ENCODE measurements at places on chromosomes 11 and 22.

GRCh38 chr11:64357904-64358535 lies 942 bp upstream of the RPS6KA4 start:
- no peak for DNase-seq

DNA sequence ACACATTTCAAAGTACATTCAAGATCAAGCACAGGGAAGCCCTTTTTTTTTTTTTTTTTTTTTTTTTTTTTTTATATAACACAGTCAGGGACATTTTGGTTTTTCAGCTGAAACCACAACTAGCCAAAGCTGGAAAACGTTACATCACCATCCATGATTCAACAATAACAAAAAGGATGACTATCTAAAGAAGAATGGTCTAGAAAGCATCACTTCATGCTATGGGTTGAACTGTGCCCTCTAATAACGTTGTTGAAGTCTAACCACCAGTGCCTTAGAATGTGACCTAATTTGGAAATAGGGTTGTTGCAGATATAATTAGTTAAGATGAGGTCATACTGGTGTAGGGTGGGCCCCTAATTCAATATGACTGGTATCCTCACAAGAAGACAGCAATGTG lies 46.6 kb downstream of the MTMR2 start:
- no peak for DNase-seq

DNA sequence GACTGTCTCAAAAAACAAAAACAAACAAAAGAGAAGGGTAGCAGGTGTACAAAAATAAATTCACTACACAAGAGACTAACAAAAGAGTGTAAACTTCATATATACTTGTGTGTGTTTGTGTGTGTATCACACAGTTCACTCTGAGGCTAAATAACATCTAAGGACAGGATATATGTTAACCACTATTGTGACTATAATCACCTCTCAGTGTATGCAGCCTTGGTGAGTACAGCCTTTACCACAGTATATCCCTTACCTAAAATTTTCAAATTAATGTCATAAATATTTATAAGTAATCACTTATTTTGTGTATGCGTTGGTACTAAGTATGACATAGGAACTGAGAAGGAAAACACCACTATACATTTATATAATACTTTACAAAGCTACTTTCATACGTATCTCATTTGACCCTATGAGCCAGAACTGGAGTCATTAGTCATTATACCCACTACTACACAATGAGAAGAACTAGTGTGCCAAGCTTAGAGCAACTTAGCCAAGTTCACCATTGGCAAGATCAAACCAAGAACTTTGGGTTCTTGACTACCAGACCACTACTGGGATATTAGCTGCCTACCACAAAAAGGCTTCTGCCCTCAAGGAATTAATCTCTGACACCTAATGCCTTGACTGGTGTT lies 116.7 kb downstream of the SGSM3 start:
- no peak for DNase-seq

DNA sequence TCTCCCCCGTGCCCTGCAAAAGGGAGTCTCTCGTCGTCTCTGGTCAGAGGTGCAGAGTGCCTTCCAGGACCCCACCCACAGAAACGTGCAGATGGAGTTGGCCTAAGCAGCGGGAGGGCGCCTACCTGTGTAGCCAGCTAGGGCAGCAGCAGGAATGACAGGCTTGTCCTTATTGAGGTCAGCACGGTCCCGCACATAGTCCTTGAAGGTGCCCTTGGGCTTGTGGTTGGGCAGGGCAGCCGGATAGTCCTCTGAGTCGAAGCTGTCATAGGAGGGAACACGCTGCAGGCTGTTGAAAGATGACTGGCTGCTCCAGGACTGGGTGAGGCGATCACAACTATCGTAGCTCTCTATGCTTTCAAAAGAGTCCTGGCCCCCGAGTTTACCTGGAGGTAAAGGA lies 107.3 kb downstream of the ETS1 start:
- no peak for DNase-seq

GRCh38 chr11:26649884-26650283 lies 72.0 kb downstream of the SLC5A12 start:
- DNase-seq, result peak; percentile 56

DNA sequence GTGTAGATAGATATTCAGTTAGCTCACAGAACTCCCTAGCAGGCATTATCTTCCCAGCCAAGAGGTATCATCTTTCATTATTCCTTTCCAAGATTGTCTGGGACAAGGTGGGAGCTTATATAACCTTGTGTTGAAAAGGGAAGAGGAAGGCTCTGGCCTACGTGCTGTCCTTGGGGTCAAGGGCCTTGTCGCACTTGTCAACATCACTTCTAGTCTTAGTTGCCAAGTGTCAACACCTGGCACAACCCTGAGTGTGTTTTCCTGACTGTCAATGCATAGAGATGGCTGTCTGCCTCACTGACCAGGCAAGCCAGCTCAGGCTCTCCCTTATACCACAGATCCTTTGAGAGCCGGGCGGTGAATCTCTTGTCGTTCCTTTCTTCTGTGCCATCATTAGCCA lies 331.9 kb downstream of the CNTN5 start:
- no peak for DNase-seq

DNA sequence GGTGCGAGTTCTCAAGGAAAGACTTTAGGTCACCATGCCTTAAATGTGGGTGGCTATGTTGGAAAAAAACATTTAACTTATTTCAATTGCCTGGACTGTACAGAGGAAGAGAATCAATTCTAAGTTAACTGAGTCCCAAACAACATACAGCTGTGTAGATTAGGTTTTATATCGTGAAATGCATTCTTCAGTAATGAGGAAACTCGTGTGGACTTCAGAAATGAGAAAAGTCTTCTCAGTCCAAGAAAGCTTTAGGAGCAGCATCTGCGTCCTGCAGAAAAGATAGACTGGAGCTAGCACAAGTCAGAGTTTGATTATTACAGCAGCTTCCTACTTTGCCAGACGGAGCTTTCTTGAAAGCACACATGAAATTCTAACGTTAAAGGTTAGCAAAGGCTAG lies 673.0 kb downstream of the OPCML start:
- DNase-seq, result no peak

GRCh38 chr11:103929170-103929903 lies 107.1 kb upstream of the DDI1 start:
- no peak for DNase-seq

DNA sequence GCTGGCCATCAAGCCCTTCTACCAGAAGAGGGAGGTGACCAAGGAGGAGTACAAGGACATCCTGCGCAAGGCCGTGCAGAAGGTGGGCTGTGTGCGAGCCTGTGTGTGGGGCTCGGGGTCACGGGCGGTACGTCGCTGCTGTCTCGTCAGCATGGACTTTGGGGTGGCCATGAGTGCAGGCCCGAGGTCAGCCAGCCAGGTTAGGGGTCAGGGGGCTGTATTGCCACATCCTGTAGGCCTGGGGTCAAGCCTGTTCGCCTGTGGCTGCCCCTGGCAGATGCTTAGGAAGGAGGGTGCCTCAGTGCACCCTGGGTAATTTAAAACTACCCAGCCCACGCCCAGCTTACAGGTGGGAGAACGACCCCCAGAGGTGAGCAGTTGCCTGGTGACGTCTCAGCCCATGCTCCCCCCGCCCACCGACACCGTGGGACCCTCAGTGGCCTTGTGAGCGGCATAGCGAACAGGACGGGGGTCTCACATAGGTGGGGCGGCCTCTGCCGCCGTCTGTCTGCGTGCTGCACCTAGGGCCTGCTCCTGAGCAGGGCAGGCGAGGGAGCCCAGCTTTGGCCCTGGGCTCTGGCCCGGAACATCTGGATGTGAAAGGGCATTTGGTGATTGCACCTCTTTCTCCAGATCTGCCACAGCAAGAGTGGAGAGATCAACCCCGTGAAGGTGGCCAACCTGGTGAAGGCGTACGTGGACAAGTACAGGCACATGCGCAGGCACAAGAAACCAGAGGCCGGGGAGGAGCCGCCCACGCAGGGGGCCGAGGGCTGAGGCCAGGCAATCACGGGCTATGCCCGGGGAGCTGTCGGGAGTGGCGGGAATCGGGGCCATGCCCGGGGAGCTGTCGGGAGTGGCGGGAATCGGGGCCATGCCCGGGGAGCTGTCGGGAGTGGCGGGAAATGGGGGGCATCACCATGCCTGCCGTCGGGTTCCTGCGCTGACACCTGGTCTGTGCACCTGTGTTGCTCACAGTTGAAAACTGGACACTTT lies 4.5 kb downstream of the IRF7 start:
- DNase-seq, result no peak

GRCh38 chr11:24748261-24748660 lies 251.4 kb downstream of the LUZP2 start:
- peak; percentile 5 for DNase-seq

DNA sequence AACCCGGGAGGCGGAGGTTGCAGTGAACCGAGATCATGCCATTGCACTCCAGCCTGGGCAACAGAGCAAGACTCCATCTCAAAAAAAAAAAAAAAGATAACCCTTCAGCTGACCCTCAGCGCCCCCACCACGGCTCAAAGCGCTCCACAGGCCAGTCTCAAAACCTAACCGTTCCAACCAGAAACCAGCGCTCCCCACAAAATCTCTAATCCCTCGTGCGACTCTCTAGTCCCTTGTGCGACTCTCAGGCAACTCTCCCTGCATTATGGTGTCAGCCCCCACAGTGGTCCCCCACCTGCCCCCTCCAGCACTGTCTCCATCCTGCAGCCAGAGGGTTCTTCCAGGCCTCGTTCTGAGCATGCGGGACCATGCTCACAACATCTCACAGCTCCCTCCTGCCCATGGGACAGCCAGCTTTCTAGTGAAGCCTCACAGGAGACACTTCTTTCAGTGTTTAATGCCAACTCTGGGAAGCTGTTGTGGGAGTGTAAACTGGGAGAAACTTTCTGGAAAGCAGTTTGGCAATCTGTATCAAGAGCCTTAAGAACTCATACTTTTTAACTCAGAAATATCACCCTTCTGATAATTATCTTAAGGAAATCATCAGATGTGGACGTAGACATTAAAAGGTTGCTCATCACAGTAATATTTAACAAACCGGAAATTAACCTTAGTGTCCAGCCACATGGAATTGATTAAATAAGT lies 4.2 kb upstream of the RASGRP2 start:
- no peak for DNase-seq

- DNase-seq, result no peak
These were observed 30.5 kb upstream of the FNBP4 start for GRCh38 chr11:47797633-47798032.

- DNase-seq, result no peak
These were observed 136.5 kb downstream of the TRIM29 start for GRCh38 chr11:120001178-120002090.
